GM06990 (cell line): ENCODE measurements at places on chromosomes 13 and 19.
A peak's percentile ranks its signal among the peaks of the same experiment; 100 is the strongest.

GRCh38 chr13:52738719-52739467 is 727 bp downstream of the CNMD start:
- peak; percentile 43 for DNase-seq

DNA sequence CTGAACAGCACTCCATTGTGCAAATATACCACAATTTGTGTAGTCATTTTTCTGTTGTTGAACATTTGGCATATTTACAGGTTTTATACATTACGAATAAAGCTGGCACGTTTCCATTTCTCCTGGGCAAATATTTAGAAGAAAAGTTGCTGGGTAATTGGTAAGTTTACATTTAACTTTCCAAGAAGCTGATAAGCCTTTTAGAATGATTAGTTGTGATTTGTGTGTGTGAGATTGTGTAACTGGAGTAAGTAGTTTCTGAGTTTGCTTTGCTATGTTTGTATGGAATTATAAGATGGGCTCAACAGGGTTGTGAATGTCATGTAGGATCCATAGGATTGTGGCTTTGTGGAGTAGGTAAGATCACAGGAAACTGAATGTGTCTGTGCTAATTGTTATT is 1.6 kb upstream of the ZNF529 start:
- no peak for DNase-seq

DNA sequence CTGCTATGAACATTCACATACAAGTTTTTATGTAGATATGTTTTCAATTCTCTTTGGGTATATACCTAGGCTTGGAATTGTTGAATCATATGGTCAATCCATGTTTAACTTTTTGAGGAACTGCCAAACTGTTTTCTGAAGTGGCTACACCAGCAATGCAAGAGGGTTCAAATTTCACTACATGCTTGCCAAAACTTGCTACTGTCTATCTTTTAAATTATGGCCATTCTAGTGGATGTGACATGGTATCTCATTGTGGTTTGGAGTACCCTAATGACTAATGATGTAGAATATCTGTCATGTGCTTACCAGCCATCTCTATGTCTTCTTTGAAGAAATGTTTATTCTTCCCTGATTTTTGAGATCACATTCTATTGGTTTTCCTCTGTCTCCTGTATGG is 860.3 kb downstream of the DIAPH3 start:
- no peak for DNase-seq

- DNase-seq = no peak
These were observed 13.8 kb upstream of the ZNF846 start for GRCh38 chr19:9782338-9782737.

GRCh38 chr13:109630271-109630670 is 156.1 kb downstream of the IRS2 start:
- DNase-seq = no peak
